Calu3 (cell line): ENCODE measurements at places on chromosomes 12 and 14. TPM values are rescaled to one million over a fixed set of nuclear protein-coding genes. Genes with fewer than 3 reads are reported as not detected.

Gene FSCB
- total RNA-seq, result not detected in 2 replicates

Gene SPTB
- total RNA-seq, result 0.05 TPM in 1 of 2 replicates, not detected in the other

DNA sequence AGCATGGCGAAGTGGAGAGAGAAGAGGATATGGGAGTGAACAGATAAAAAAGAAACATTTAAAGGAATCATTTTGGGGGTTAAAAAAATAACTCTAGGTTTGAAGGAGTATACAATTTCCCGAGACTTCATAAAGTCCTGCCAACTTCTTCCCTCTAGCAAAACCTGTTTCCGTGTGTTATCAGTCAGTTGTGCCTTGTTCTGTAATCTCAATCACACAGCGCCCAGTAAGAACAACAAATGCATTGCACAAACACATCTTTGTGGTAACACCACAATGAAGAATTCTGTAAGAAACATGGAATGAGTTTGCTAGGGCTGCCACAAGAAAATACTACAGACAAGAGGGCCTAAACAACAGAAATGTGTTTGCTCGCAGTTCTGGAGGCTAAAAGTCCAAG, 144.7 kb upstream of the FUT8 start:
- DNase-seq, result no peak

- no peak for DNase-seq
These were observed 23.0 kb upstream of the ATP2B1 start for GRCh38 chr12:89731614-89732013.
